A172 (cell line): ENCODE measurements at places on chromosomes 5 and 9.
A peak's percentile ranks its signal among the peaks of the same experiment; 100 is the strongest.

GRCh38 chr5:139651043-139651834 is 3.1 kb downstream of the CXXC5 start:
- no peak for DNase-seq

DNA sequence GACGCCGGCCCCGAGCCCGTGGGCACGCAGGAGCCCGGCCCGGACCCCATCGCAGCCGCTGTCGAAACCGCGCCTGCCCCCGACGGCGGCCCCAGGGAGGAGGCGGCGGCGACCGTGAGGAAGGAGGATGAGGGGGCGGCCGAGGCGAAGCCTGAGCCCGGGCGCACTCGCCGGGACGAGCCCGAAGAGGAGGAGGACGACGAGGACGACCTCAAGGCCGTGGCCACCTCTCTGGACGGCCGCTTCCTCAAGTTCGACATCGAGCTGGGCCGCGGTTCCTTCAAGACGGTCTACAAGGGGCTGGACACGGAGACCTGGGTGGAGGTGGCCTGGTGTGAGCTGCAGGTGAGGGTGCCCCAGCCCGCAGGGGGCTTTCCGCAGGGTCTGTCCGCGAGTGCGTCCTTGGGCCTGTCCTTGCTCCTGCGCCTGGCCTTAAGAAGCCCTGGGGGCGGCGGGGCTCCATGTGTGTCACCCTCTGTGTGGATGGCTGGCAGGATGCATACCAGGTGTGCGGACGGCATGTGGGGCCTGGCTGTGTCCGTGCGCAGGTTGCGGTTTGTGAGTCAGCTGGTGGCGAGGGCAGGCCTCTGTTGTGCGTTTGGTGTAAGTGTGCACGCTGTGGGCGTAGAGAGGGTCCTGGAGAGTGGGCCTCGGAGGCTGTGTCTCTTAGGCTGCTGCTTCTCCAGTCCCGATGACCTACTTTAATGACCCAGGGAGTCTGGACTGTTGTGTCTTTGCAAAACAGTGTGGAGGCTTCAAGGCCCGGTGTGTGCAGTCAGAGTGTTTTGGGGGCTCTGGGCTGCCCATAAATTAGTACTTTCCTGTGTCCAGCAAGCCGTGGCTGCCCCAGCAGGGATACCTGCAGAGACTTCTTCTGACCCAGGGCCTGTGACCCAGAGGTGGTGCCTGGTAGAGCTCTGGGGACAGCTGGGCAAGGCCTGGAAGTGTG is 1.6 kb downstream of the WNK2 start:
- DNase-seq = no peak

GRCh38 chr5:134594336-134594735 is 38.3 kb downstream of the SAR1B start:
- DNase-seq = no peak

GRCh38 chr9:72856972-72857623 is 95.8 kb downstream of the ALDH1A1 start:
- peak; percentile 60 for DNase-seq

DNA sequence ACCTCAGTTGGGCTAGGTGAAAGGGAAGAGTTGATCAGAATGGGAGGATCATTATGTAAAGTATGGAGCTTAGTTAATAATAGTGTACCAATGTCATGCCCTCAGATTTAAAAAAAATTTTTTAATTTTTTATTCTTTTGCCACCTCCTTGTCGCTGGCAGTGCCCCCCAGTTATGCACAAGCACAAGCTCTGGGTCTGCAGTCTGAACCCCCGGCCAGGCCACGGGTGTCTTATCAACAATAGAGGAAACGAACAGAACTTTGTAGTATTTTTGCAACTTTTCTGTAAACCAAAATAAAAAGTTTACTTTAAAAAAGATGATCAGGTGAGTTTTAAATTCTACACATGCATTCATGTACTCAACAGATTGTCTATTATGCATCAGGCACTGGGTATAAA is 1.4 kb upstream of the GM2A start:
- DNase-seq = no peak

GRCh38 chr9:114828303-114828650 is 22.4 kb upstream of the TNFSF15 start:
- DNase-seq = no peak

GRCh38 chr9:25913806-25914205 is 235.6 kb upstream of the TUSC1 start:
- no peak for DNase-seq

- DNase-seq = no peak
Measured at GRCh38 chr9:106112935-106113334, 418.6 kb downstream of the TMEM38B start.

GRCh38 chr5:15601853-15602252 is 101.9 kb downstream of the FBXL7 start:
- DNase-seq = no peak

DNA sequence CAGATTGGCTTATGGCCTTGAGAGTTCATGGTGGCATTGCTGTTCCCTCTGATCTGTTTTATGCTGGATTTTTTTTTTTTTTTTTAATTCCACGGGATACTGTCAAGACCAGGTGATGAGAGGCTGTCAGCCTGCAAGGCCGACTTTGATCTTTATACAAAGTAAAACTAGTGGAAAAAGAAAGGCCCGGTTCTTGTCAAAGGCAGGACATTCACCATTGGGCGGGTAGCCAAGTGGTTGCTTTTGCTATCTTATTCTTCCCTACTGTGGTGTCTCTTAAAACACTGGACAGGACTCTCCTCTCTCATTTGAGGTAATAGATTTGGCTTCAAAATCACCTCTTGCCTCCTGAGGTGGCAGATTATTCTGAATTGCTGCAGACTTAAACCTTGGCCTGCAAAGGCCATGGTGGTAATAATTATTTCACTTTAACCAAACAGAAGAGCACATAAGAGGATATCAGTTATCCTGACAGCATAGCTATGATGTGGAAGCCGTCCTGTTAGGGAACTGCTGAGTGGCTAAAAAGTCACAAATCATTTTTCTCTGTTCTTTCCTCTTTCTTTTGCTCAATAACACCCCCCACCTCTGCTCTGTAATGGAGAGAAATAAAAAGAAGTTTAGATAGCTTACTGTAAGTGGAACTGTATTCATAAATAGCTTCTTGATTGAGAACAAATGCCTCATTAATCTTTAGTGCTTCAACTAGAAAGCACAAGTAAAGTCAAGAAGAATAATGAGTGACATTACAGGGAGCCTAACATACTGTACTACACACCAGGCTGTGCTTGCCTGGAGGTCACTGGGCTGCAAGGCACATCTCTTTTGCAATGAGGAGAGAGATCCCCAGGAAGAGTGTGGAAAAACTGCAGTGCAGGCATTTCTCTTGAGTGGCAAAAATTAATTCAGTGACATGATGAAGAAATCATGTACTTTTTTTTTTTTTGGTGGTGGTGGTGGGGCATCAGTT is 275.6 kb downstream of the KDM4C start:
- no peak for DNase-seq

GRCh38 chr5:41885286-41885685 is 15.1 kb upstream of the OXCT1 start:
- no peak for DNase-seq

DNA sequence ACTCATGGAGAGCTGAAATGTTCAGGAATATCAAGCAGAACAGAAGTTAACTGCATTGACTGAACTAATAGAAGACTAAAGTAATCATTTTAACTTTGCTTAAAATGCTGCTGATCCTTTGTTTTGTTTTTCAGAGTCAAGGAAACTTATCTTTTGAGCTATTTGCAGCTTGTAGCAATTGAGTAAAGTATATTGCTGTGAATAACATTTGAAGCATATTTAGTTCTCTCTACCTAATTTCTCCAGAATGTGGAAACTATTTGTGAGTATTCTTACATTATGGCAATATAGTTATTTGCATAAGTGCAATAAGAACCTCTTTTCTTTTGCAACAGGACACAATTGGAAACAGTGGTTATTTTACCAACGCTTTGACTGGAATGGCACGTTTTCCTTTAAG is 5.3 kb upstream of the SOX30 start:
- no peak for DNase-seq

DNA sequence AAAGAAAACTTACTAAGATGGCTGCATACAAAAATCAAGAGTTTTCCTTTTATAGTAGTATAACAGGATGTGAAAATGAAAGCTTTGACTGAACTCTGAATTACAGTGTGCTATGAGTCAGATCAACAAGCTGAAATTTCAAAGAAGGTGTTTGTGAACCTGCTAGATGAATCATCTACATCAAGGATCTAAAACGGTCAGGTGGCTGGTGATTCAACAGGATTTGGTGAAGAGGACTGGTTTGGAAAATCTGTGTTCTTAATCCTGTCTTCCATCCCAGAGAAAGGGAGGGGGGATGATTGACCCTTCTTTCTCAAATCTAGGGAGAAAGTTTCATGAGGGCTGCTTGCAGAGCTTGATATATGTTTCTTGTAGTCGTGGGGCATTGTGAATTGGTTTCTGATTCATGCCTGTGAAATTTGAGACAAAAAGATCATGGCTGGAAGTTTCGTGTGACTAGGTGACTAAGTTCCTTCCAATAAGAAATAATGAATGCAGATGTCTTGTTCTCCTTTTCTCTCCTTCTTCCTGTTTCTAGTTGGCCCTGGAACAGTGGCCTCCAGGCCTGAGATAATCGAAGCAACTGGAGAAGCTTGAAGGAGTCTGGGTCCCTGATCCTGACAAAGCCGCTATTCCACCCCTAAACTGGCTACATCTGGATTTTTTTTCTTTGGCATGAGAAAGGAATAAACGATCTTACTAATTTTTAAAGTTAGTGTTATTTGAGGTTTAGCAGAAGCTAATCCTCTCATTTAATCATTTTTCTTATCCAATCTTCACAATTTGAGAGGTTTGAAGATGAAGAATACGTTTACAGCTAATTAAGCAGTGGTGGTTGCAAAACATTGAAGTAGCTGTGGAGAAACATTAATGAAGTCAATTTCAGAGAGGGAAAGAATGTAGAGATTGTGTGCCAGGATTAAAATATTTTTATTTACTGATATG is 67.2 kb downstream of the MRPS30 start:
- DNase-seq = peak; percentile 96

DNA sequence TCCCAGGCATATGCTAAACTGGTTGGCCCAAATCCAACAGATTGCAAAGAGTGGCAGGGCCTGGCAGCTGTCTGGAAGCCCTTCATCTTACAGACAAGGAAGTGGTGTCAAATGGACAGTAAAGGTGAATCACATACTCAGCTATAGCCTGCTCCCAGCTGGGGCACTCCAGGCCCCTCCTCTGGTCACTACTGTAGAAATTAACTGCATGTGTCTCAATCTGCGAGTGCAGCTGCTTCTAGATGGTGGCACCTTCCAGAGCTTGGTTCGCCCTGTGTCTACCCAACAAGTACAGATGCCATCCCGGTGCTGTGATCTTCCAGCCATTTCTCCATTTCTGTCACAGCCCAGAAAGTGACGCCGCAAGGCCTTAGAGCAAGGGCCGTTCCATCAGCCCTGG is 50.2 kb downstream of the OTULIN start:
- no peak for DNase-seq

DNA sequence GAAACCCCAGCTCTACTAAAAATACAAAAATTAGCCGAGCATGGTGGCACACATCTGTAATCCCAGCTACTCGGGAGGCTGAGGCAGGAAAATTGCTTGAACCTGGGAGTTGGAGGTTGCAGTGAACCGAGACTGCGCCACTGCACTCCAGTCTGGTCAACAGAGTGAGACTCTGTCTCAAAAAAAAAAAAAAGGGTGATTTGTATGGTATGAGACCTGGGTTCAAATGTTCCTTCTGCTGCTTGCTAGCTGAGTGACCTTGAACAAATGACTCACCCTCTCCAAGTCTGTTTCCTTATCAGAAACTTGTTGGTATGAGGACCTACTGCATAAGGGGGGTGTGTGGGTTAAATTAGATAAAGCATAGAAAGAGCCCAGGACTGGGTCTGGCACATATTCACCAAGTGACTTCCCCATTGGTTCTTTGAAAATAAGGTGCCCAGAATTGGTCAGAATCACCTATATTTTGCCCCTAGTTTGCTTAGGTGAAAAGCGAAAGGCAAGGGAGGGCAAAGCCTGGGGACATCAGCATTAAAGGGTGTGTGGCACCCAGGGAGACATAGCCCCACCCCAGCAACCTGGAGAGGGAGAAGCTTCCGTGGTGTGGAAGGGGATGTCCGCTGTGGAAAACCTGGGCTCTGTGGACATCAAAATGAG is 9.9 kb downstream of the SLC25A25 start:
- no peak for DNase-seq

DNA sequence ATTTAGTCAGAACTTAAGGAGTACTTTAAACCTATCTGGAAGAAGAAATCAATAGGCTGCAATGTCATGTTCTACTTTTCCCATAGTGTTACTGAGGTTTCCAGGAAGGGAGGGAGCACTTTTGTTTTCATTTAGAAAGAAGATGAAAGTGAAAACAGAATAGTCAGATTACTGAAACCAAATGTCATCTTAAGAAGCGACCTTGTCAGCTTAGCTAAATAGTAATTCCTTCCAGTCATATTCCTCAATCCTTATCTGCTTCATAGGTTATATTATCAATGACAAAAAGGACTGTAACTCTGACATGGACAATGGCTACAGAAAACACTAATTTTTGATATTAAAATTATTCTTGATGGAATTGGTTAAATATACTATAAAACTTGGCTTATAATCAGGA is 27.7 kb downstream of the SAR1B start:
- no peak for DNase-seq

DNA sequence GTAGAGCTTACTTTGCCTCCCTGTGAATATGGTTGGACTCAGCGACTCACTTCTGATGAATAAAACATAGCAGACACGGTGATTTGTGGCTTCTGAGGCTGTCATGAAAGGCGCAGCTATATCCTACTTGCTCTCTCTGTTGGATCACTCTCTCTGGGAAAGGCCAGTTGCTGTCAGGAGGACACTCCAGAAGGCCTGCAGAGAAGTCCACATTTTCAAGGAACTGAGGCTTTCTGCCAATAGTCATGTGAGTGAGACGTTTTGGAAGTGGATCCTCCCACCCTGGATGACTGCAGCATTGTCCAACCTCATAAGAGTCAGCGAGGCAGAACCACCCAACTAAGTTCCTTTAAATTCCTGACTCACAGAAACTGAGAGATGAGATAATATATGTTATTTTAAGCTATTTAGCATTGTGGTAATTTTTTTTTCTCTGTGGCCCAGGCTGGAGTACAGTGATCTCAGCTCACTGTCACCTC is 156.0 kb upstream of the MAST4 start:
- peak; percentile 88 for DNase-seq
